ENCODE measurements at places on chromosomes 3 and 15.

- H3K4me3 ChIP-seq, result no peak overlapping the region
- no peaks in the 10 kb centered on the region for H3K36me3 ChIP-seq
- peaks cover 7% of the 10 kb centered on the region for H3K4me1 ChIP-seq
- DNase-seq, result no peak
- no peak overlapping the region for H3K27ac ChIP-seq
Observed at GRCh38 chr3:172692751-172693338, 18.0 kb downstream of the NCEH1 start.

GRCh38 chr3:177245250-177245649 is 48.0 kb upstream of the TBL1XR1 start:
- H3K27me3 ChIP-seq, result no peaks in the 10 kb centered on the region
- no peak overlapping the region for H3K4me3 ChIP-seq
- no peak for DNase-seq
- H3K4me1 ChIP-seq, result no peaks in the 10 kb centered on the region

DNA sequence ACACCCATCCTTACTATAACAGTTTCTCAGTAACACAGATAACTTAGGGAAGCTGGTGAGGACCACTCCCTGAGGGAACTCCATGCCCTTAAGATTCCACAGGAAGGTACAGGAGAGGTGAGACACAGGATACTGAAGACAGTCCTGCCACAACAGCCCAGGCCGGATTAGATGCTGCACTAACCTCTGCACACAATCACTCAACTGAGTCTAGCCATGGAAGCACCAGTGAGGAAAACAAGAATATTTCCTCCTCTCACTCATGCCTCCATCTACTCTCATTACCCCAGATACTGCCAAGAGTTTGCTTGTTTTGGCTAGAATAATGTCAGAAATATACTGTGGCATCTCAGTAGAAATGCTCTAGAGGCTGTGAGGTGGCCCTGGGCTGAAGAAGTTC is 3.7 kb downstream of the ANO10 start:
- H3K4me1 ChIP-seq, result peaks cover 16% of the 10 kb centered on the region
- no peak for DNase-seq
- no peaks in the 10 kb centered on the region for H3K27me3 ChIP-seq

DNA sequence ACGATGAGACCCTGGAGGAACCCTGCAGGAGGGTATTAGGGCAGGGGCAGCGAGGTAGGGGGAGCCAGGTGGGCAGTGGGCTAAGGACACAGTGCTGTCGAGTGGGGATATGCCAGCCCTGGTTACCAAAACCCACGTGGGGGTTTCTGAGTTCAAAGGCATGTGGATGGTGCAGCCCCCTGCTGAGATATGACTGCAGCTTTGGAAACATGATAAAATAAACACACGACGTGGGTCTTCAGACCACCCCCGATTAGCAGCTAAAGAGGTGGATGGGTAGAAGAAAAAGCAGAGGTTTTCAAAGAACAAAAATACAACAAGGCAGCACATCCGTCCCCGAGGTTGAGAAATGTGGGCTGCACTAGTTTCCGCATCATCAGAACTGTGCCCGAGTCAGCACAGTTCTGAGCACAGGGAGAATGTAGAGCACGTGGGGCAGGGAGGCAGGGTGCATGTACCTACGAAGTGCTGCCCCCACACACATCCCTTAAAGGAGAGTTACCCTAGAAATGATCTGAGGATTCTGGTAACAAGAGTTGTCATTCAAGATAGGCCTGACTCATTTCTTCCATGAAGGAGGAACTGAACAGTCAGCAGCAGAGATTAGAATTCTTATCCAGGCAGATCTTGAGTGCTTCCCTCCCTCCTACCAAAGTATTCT is 121.3 kb downstream of the RPLP1 start:
- H3K27me3 ChIP-seq, result no peaks in the 10 kb centered on the region
- no peak for DNase-seq
- H3K36me3 ChIP-seq, result no peaks in the 10 kb centered on the region
- H3K27ac ChIP-seq, result no peak overlapping the region

DNA sequence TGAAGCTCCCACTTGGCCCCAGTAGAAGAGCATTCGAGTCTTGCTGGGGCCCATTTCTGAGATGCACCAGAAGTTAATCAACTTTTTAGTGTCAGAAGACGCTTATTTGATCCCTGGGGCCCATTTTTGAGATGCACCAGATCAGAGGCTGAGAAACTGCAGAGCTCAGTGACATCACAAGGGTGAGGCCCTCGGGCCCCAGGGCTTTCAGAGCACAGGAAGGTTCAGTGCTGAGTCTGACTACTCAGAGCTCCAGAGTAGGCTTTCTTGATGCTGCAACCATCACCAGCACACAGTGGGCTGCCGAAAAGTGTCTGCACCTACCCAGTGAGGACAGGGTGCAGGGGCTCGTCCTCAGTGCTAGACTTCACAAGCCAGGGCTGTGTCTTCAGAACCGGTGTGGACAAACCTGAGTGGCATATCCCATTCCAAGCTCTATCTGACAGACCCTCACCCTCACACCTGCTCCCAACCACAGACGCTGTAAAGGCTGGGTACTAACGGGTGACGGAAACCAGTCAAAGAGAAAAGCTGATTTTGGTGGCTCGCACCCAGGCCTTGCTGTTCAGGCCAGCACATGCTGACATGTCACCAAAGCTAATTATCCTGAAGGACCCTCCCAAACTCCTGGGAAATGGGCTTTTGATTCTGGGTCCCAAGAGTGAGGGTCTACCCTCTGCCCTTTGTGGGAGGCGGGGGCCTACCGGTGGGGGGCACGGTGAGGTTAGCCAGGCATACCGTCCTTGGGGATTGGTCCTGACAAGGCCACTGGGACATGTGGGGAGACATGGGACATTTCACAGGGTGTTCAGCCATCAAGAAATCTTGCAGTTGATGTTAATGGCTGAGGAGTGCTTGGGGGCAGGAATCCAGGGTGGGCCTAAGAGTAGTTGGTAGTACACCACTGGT is 83.0 kb downstream of the PDCD6IP start:
- H3K27ac ChIP-seq, result no peak overlapping the region
- H3K27me3 ChIP-seq, result no peaks in the 10 kb centered on the region
- H3K4me1 ChIP-seq, result no peaks in the 10 kb centered on the region
- no peaks in the 10 kb centered on the region for H3K36me3 ChIP-seq
- H3K4me3 ChIP-seq, result no peak overlapping the region

DNA sequence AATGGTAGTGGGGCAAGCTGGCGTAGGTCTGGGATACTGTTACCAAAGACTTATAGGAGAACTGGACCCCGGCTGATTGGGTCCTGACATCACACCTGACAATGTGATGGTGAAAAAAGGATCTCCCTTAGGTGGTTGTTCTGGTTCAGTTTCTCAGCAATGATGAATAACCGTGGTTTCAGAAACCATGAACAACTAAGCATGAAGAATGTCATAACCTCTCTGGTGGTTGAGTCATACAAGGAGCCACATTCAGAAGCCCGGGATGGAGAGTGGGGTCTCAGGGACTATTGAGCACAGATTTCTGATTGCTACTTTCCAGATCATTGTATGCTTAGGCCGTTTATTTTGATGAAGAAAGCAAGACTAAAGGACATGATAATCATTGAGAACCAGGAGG is 17.4 kb downstream of the GPR160 start:
- no peaks in the 10 kb centered on the region for H3K27me3 ChIP-seq
- no peaks in the 10 kb centered on the region for H3K4me1 ChIP-seq
- no peak overlapping the region for H3K4me3 ChIP-seq
- no peak for DNase-seq
- H3K36me3 ChIP-seq, result no peaks in the 10 kb centered on the region

DNA sequence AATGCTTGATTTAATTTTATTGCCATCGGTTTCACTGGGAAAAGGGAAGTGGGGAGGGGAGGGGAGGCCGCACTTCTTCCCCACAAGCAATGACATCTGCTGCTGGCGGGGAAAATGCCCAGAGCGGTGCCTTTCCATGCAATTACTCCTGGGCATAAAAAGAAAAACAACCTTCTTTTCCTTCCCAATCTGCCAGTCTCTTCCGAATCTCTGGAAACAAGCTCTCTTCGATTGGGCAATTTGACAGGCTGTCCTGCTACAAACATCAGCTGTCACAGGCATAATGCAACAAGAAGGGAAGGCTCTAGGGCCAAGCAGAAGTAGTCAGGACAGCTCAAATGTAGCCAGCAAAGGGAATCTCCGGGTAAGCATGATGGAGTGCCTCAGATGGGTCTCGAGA is 93.4 kb upstream of the STRIT1 start:
- no peak overlapping the region for H3K4me3 ChIP-seq
- no peaks in the 10 kb centered on the region for H3K4me1 ChIP-seq
- H3K27me3 ChIP-seq, result no peaks in the 10 kb centered on the region
- H3K36me3 ChIP-seq, result no peaks in the 10 kb centered on the region

GRCh38 chr3:156820692-156821080 is 5.5 kb upstream of the LEKR1 start:
- peaks cover 16% of the 10 kb centered on the region for H3K4me1 ChIP-seq
- H3K36me3 ChIP-seq, result no peaks in the 10 kb centered on the region
- no peak overlapping the region for H3K27ac ChIP-seq
- no peak overlapping the region for H3K4me3 ChIP-seq
- no peaks in the 10 kb centered on the region for H3K27me3 ChIP-seq

DNA sequence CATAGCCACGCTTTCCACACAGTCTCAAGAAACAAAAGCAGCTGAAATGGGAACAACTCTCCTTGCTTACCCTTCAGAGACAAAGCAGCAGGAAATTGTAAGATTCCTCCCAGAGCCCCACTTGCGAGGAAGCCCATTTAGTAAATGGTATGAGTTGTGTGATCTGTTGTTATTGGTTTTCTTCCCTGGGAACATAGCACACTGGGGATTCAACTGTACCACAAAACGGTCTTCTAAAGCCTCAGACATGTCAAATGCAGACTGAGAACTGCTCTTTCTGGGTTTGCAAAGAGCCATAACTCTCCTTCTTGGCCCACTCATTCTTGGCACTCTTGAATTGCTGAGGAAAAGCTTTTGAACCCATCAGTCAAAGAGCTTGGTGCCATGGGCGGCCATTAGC is 101.0 kb upstream of the COL8A1 start:
- no peaks in the 10 kb centered on the region for H3K36me3 ChIP-seq
- H3K27me3 ChIP-seq, result no peaks in the 10 kb centered on the region
- H3K4me3 ChIP-seq, result no peak overlapping the region
- DNase-seq, result no peak
- no peaks in the 10 kb centered on the region for H3K4me1 ChIP-seq

GRCh38 chr3:174863488-174863887 is 4.4 kb downstream of the NAALADL2 start:
- H3K4me1 ChIP-seq, result no peaks in the 10 kb centered on the region
- DNase-seq, result no peak
- H3K36me3 ChIP-seq, result no peaks in the 10 kb centered on the region
- H3K4me3 ChIP-seq, result no peak overlapping the region
- no peaks in the 10 kb centered on the region for H3K27me3 ChIP-seq
- H3K27ac ChIP-seq, result no peak overlapping the region

DNA sequence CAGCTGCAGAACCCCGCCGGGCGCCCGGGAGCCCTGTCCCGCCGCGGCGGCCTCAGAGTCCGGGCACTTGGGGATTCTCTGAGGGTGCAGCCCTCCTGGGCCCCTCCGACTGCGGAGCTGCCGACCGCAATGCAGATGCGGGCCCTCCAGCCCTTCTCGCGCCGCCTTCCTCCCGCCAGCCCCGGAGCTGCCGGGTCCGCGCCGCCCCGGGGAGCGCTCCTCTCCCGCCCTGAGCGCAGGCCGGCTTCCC is 320 bp upstream of the ACAN start:
- no peak for DNase-seq
- no peaks in the 10 kb centered on the region for H3K4me1 ChIP-seq
- H3K36me3 ChIP-seq, result no peaks in the 10 kb centered on the region

- H3K4me1 ChIP-seq, result no peaks in the 10 kb centered on the region
- H3K27ac ChIP-seq, result no peak overlapping the region
- no peaks in the 10 kb centered on the region for H3K36me3 ChIP-seq
- DNase-seq, result no peak
- peaks cover 20% of the 10 kb centered on the region for H3K27me3 ChIP-seq
- no peak overlapping the region for H3K4me3 ChIP-seq
Observed at GRCh38 chr15:99092554-99093172, 12.2 kb upstream of the SYNM start.

DNA sequence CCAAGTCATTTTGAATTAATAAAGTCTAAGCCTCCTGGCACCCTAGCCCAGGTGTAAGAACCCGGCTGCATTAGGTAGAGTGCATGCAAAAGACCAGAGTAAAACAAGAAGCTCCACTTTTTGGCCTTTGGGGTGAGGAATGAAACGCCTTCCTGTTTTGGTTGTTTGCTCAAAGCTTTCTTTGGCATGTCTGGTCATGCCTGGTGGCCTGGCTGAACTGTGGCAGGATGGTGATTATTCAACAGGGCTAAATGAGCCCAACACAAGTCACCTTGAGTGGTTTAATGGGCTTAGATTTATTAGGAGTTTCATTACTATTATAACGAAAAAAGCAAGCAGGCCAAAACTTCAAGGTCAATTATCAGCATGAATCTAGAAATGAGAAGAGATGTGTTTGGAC is 40.9 kb upstream of the LDHAL6B start:
- DNase-seq, result no peak
- H3K4me3 ChIP-seq, result no peak overlapping the region
- peaks cover 2% of the 10 kb centered on the region for H3K27me3 ChIP-seq

- no peaks in the 10 kb centered on the region for H3K27me3 ChIP-seq
- H3K4me3 ChIP-seq, result no peak overlapping the region
- no peak overlapping the region for H3K27ac ChIP-seq
- peaks cover 8% of the 10 kb centered on the region for H3K4me1 ChIP-seq
- no peaks in the 10 kb centered on the region for H3K36me3 ChIP-seq
- DNase-seq, result no peak
Observed at GRCh38 chr3:16917256-16917935, 32.6 kb downstream of the PLCL2 start.

GRCh38 chr3:33246786-33247185 is 28.2 kb upstream of the SUSD5 start:
- H3K27ac ChIP-seq, result no peak overlapping the region
- H3K4me3 ChIP-seq, result no peak overlapping the region
- peaks cover 3% of the 10 kb centered on the region for H3K27me3 ChIP-seq
- no peaks in the 10 kb centered on the region for H3K4me1 ChIP-seq

DNA sequence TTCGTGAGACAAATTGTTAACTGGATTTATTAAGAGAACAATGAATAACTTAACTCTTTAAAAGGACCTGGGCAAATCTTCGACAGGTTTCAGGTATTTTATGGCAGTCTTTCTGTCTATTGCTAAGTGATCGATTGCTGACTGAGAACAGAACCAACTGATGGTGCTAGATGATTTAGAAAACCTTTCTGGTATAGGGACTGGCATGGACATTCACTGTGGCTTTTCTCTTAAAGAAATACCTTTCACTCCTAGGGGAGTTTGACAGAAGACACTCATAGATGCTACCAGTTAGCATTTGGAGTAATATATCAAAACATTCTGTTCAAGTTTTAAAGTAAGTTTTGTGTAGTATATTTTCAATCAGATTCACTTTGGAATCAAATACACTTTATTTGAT is 654 bp downstream of the PPARG start:
- H3K4me1 ChIP-seq, result peaks cover 2% of the 10 kb centered on the region
- H3K4me3 ChIP-seq, result no peak overlapping the region
- DNase-seq, result no peak
- peaks cover 34% of the 10 kb centered on the region for H3K27me3 ChIP-seq

DNA sequence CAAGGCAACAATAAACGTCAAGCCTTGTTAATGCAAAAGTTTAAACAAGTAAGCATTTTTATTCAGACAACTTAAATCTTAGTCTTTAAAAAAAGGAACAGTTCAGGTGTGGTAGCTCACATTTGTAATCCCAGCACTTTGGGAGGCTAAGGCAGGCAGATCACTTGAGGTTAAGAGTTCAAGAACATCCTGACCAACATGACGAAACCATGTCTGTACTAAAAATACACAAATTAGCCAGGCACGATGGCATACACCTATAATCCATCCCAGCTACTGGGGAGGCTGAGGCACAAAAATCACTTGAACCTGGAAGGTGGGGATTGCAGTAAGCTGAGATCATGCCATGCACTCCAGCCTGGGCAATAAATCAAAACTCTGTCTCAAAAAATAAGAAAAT is 19.9 kb downstream of the ZBTB20 start:
- DNase-seq, result no peak
- H3K27me3 ChIP-seq, result no peaks in the 10 kb centered on the region
- no peak overlapping the region for H3K27ac ChIP-seq
- H3K4me1 ChIP-seq, result no peaks in the 10 kb centered on the region
- no peaks in the 10 kb centered on the region for H3K36me3 ChIP-seq

All from T-cell (primary cell).